Right lobe of liver (tissue), 6 donors: ENCODE measurements at places on chromosomes 1 and 21.

DNA sequence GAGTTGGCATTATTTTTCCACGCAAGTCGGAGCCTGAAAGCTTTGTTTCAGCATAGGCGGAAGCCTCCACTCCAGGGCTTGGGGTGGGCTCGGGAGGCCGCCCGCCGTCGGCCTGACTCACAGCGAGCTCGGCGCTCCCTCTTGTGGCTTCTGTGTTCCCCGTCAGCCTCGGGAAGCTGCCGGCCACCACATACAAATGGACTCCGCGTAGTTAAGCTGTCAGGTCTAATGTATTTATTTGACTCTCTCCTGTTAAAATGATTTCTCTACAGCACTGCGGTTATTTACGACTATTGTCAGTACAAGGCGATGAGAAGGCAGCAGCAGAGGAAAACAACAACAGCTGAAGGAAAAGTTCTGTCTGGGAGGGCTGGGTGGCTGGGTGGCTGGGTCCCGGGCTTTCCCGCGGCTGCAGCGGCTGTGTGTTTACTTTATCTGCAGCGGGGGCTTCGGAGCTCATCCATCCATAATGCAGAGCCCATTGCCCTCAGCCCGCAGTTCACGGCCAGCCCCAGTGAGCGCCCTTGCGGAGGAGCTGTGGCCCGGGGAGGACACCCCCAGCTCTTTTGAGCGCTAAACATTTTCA, 375.7 kb upstream of the CAMK1G start:
- H3K27me3 ChIP-seq = no peaks in the 10 kb centered on the region
- peak overlapping the region; percentile 6 for H3K4me3 ChIP-seq
- no peaks in the 10 kb centered on the region for H3K4me1 ChIP-seq
- H3K27ac ChIP-seq = no peak overlapping the region
- no peaks in the 10 kb centered on the region for H3K36me3 ChIP-seq

- H3K4me3 ChIP-seq = no peak overlapping the region
- H3K27ac ChIP-seq = no peak overlapping the region
- no peak for DNase-seq
- no peaks in the 10 kb centered on the region for H3K4me1 ChIP-seq
- no peaks in the 10 kb centered on the region for H3K27me3 ChIP-seq
Observed at GRCh38 chr1:197021716-197022115, 44.4 kb downstream of the CFHR5 start.

GRCh38 chr1:234950598-234950997, 178.0 kb downstream of the TOMM20 start:
- H3K36me3 ChIP-seq = no peaks in the 10 kb centered on the region
- H3K4me3 ChIP-seq = no peak overlapping the region
- no peaks in the 10 kb centered on the region for H3K27me3 ChIP-seq
- H3K4me1 ChIP-seq = no peaks in the 10 kb centered on the region

DNA sequence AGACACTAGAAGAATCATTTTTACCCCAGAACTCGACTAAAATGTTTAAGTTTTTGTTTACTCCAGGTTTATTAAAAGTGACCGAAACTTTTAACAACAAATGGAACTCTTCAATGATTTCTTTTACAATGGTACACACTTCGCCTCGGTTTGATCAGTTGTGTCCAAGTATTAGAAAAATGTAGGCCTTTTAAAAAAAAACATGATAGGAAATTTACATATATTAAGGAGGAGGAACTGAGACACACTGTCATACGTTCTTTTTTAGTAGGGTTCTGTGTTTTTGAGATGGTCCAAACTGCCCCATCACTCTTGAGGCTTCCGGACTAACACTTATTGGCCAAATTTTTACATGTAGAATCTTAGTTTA, 1.3 kb downstream of the PRDM2 start:
- H3K4me3 ChIP-seq = no peak overlapping the region
- DNase-seq = no peak
- no peaks in the 10 kb centered on the region for H3K4me1 ChIP-seq
- no peak overlapping the region for H3K27ac ChIP-seq
- H3K36me3 ChIP-seq = no peaks in the 10 kb centered on the region

DNA sequence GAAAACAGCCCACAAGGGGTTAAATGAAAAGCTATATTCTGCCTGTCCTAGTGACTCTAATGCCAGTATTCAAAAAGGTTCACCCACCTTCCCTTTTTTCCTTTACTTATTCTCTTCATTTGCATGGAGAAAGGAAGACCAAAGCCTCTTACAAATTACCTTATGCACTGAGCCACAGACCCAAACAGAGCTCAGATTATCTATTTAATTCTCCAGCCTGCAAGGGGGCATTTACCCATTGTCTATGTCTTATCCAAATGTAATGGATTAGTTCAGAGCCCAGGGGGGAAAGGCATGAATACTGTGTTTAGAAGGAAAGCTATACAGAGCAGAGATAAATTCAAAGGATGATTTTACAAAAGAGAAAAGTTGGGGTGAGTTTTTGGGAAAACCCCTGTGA, 388.5 kb downstream of the OMA1 start:
- no peak overlapping the region for H3K27ac ChIP-seq
- no peaks in the 10 kb centered on the region for H3K27me3 ChIP-seq
- no peak overlapping the region for H3K4me3 ChIP-seq
- no peak for DNase-seq

- H3K4me3 ChIP-seq = no peak overlapping the region
- no peak for DNase-seq
- H3K27me3 ChIP-seq = no peaks in the 10 kb centered on the region
Observed at GRCh38 chr1:30527511-30528140, 195.8 kb downstream of the MATN1 start.

- no peak for DNase-seq
- H3K4me3 ChIP-seq = no peak overlapping the region
- no peaks in the 10 kb centered on the region for H3K36me3 ChIP-seq
- H3K27ac ChIP-seq = no peak overlapping the region
- H3K27me3 ChIP-seq = no peaks in the 10 kb centered on the region
Observed at GRCh38 chr1:217861658-217862057, 230.5 kb downstream of the SPATA17 start.

DNA sequence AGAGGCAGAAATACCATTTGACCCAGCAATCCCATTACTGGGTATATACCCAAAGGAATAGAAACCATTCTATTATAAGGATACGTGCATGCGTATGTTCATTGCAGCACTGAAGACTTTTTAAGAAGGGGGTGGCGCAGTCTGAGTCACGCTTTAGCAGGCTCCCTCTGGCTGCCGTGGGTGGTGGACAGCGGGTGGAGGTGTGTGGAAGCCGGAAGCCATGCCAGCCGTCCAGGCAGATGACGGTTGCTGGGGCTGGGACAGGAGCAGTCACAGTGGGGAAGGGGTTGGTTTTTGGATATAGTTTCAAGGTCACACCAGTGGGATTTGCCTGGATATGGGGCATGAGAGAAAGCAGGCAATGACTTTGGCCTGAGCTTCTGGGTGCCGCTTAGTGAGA, 270.5 kb downstream of the GRIK3 start:
- no peak for DNase-seq
- no peaks in the 10 kb centered on the region for H3K36me3 ChIP-seq
- H3K27me3 ChIP-seq = no peaks in the 10 kb centered on the region
- no peaks in the 10 kb centered on the region for H3K4me1 ChIP-seq
- no peak overlapping the region for H3K27ac ChIP-seq

DNA sequence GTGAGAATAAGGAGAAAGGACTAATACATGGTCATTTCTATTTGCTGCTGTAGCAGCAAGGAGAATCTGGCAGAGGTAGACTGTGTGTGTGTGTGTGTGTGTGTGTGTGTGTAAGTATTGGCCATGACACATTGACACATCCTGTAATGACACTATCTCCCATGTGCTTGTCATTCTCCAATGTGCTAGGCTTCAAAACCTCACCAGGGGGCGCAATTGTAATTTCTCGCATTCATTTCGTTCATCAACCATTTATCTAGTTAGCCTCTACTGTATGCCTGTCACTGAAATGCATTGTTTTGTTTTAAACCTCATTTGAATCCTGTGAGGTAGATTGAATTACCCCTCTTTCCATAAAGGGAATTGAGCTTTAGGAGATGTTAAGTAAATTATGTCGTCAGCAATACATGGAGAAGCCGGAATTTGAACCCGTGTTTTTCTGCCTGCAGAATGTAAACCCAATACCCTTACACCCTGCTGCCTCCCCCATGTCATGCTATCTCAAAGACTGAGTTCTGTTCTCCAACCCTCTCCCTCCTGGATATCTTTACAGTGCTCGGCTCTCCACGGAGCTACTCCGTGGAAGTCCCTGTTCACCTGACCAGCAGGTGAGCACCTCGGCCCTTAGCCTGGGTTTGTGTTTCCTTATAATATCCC, 100.8 kb downstream of the UCK2 start:
- no peaks in the 10 kb centered on the region for H3K36me3 ChIP-seq
- no peak overlapping the region for H3K4me3 ChIP-seq
- H3K4me1 ChIP-seq = no peaks in the 10 kb centered on the region
- no peak overlapping the region for H3K27ac ChIP-seq

DNA sequence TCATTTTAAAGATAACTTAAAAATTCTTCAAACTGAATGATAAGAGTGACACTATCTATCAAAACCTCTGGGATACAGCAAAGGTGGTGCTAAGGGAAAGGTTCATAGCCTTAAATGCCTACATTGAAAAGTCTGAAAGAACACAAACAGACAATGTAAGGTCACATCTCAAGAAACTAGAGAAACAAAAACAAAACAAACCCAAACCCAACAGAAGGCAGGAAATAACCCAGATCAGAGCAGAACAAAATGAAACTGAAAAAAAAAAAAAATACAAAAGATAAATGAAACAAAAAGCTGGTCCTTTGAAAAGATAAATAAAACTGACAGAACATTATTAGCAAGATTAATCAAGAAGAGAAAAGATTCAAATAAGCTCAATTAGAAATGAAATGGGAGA, 6.8 kb downstream of the ODF2L start:
- peak overlapping the region; percentile 29 for H3K27ac ChIP-seq
- DNase-seq = no peak
- H3K27me3 ChIP-seq = no peaks in the 10 kb centered on the region
- H3K4me3 ChIP-seq = no peak overlapping the region

DNA sequence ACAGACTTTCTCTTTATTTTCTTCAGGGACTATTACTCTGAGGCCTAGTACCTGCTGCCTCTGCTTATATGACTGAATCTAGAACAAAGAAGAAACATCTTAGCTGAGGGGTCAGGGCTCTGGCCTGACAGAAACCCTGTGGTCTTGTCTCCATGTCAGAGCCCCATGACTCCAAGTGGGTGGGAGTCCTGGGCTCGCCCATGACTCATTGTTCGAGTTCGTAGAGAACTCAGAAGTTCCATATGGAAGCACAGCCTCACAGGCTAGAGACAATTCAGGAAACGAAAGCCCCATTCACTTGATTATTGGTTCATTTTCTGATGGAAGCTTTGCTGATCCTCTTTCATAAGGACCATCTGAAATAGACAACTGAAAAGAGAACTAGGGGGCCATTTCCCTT, 73.2 kb downstream of the CD58 start:
- H3K27ac ChIP-seq = peak overlapping the region; percentile 15
- H3K4me3 ChIP-seq = no peak overlapping the region

GRCh38 chr1:206905295-206906164, 8.3 kb downstream of the IL24 start:
- H3K36me3 ChIP-seq = no peaks in the 10 kb centered on the region
- H3K4me1 ChIP-seq = no peaks in the 10 kb centered on the region
- no peak for DNase-seq
- no peak overlapping the region for H3K27ac ChIP-seq
- H3K4me3 ChIP-seq = no peak overlapping the region
- H3K27me3 ChIP-seq = no peaks in the 10 kb centered on the region

DNA sequence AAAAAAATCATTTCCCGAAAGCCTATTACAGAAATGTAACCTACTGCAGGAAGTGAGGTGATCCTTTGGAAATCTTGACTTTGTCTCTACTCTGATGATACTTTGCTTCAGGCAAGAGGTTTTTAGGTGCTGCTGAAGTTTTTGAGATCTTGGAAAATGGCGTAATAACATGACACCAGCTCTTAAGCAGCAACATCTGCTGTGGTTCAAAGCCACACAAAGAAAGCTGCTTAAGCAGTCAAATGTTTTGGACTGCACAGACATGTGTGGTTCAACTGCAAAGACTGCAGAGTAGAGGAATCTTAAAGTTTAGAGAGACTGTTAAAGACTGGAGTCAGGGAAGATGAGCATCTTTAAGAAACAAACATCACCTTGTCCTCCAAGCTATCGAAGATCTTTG, 139.0 kb downstream of the RASAL2 start:
- H3K27ac ChIP-seq = no peak overlapping the region
- no peaks in the 10 kb centered on the region for H3K36me3 ChIP-seq
- H3K27me3 ChIP-seq = no peaks in the 10 kb centered on the region
- no peaks in the 10 kb centered on the region for H3K4me1 ChIP-seq
- no peak overlapping the region for H3K4me3 ChIP-seq

GRCh38 chr1:62126579-62127290, 67.9 kb upstream of the L1TD1 start:
- no peak overlapping the region for H3K27ac ChIP-seq
- no peaks in the 10 kb centered on the region for H3K27me3 ChIP-seq
- H3K4me1 ChIP-seq = no peaks in the 10 kb centered on the region

GRCh38 chr1:9844756-9845155, 21.0 kb upstream of the CLSTN1 start:
- no peaks in the 10 kb centered on the region for H3K27me3 ChIP-seq
- DNase-seq = no peak
- H3K4me3 ChIP-seq = no peak overlapping the region
- no peaks in the 10 kb centered on the region for H3K36me3 ChIP-seq

DNA sequence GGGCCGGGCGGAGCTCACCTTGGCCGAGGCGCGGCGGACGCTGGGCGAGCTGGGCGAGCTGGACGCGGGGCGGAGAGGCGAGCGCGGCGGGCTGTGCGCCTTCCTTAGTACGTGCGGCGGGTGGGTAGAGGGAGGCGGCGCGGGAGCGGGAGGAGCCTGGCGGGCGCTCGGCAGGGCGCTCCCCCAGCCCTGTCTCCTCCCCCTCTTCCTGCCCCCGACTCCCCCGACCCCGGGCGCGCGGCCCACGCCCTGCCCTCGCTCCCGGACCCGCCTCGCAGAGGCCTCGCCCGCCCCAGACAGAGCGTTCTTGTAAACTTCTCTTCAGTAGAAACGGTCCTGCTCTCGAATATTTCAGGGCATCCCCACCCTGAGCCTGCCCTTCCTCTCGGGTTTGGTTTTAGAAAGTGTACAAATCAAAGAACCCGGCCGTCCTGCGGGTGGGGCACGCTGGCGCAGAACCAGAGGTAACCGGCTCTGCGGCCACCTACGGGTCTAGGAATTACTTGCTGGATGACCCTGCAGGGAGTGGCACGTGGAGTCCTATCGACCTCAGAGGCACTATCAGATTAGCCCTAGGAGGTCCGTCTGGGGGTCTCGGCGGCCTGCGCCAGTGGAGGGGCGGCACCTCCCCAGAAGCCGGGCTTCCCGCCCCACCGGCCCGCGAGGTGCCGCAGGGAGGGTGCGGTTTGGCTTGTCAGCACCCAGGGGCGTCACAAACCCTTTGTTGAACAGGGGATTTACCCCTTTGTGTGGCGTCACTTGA, at the start of gene S100A10:
Gene S100A10, minus strand, starts transcription at position 126 of the 763 bp plus-strand sequence. CDS start 7,629 bp downstream, outside the sequence.
- peak within 1 kb of the TSS; percentile 85 for H3K4me3 ChIP-seq
- H3K4me1 ChIP-seq = no peaks in the 10 kb centered on the region
- H3K27me3 ChIP-seq = no peaks in the 10 kb centered on the region
- peak within 1 kb of the TSS; percentile 85 for H3K27ac ChIP-seq
